Pulmonary artery endothelial cell (primary cell): ENCODE measurements at places on chromosomes 5 and 9. TPM values are rescaled to one million over a fixed set of nuclear protein-coding genes. Genes with fewer than 3 reads are reported as not detected.

DNA sequence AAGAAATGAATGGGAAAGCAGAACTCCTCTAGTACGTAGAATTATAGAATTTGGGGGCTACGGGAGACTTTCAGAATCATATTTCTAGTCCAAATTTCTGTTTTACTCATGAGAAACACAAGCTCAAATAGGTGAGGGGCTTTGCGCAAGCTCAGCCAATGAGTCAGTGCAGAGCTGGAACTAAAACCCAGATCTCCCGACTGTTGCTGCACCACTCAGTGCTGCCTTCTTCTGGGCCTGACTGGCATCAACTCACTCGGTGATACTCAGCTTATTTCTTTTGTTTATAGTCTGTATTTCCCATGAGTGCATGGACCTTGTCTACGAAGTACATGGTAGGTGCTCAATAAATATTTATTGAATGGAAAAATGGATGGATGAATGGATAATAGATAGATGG is 280.2 kb downstream of the CDK5RAP2 start:
- no peak for DNase-seq

The OR1J2 gene
- total RNA-seq, result not detected in 2 replicates

GRCh38 chr9:76916231-76916630 is 10.3 kb upstream of the PRUNE2 start:
- DNase-seq, result no peak

DNA sequence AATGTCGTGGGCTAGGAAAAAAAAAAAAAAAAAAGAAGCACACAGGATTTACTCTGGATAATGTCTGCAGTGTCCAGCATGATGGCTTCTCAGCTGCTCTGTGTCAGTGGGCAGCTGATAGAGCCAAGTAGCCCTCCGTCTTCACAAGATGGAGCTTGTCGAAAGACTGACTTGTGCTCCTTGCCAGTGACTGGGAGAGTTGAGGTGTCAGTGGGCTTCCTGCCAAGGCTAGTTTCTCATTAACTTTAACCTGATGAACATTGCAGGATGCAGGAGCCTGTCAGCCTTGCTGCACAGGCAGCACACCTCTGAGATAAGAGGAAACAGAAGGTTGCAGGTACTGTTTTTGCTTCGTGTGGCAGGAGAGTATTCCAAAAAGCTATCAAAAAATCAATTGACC is 171.4 kb upstream of the SGCD start:
- no peak for DNase-seq

DNA sequence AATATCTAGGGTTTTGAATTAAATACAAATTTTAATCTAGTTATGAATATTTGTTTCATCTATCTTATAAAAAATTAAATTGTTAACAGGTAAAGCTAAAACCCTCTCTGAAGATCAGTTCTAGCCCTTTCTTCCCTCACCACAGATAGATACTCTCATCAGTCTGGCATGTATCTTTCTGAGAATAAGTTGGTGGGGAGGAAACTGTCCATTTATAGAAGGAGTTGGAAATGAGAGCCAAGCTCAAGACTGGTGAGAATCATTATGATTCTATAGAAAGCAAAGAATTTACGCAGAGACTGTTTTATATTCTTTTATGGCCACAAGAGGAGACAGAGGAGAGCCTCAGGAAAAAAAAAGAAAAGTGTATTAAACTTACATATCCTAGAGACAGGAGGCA is 59.0 kb downstream of the STARD4 start:
- no peak for DNase-seq

GRCh38 chr9:136141682-136142413 is 23.2 kb upstream of the TMEM250 start:
- no peak for DNase-seq

The MYMK gene
- not detected in 2 replicates for total RNA-seq

DNA sequence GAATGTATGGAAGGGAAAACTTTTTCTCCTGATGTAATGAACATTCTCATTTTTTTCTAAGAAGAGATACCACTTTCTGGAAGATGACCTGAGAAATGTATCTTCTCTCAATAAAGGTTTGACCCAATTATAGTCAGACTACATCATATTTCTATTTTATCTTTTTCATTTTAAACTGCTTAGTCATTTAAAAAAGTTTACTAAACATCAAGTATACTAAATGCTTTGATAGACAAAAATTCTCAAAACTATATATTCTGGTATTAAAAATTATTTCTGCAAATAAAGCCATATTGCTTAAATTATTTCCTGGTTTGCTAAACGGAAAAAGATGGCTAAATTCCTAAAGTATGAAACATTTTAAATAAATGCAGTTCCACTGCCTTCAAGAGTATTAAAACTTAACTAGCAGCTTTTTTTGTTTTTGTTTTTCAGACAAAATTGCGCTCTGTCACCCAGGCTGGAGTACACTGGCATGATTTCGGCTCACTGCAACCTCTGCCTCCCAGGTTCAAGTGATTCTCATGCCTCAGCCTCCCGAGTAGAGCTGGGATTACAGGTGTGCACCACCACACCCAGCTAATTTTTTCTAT is 37.1 kb downstream of the FBXW11 start:
- no peak for DNase-seq

The COL23A1 gene
- not detected in 2 replicates for total RNA-seq

The ERBIN gene
- 43.8 and 54.1 TPM in 2 replicates for total RNA-seq

DNA sequence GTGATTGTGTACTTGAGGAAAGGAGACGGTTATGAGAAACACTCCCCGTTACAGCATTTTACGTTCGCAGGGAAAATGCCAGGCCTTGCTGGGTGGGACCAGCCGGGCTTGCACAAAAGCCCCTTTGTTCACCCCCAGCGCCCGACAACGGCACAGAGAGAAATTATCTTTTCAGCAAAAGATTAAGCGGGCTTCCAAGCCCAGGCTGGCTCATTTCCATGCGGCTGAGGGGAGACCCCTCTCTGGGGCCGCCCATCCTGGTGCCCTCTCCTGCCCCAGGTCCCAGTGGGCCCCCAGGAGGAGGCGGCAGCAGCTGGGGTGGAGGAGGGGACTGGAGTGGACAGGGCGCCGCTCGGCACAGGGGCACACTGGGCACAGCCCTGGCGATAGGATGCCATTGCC is 50.8 kb upstream of the NOTCH1 start:
- DNase-seq, result no peak

The TSSK1B gene
- total RNA-seq, result not detected in 2 replicates

The SPEF2 gene
- 0.88 and 0.92 TPM in 2 replicates for total RNA-seq

DNA sequence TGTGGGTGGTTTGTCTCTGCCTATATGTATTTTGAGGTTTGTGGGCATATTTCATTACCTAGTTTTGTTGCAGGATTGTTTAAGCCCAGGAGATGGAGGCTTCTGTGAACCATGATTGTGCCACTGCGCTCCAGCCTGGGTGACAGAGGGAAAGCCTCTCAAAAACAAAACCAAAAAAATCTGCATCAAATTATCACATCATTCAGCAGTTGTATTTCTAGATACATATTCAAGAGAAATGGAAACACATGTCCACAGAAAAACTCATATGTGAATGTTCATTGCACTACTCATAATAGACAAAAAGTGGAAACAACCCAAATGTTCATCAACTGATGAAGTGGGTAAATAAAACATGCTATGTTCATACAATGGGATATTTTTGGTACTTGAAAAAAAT is 29.9 kb downstream of the HSPA4 start:
- no peak for DNase-seq
